ENCODE measurements at places on chromosomes 5 and 9.

DNA sequence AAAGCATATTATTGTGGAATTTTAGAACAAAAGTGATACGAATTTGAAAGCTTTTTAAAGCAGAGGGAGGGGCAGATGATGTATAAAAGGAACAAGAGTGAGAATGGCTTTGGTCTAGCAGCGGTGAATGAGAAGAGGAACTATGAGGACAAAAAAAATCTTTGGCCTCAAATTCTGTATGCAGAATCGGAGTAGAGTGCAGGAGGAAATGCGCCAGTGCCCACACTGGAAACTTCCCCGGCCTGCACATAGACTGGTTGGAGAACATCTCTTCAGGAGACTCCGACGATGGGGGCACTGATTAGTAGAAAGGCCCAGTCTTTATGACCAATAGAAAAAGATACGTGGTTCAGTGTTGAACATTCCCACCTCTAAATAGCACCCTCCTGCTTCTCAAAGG, 51.3 kb downstream of the SLC46A2 start:
- DNase-seq = no peak

- DNase-seq = no peak
Measured at GRCh38 chr5:136094189-136094912, 38.3 kb upstream of the SMAD5 start.

- no peak for DNase-seq
Measured at GRCh38 chr5:142404046-142404477, 79.2 kb upstream of the SPRY4 start.

DNA sequence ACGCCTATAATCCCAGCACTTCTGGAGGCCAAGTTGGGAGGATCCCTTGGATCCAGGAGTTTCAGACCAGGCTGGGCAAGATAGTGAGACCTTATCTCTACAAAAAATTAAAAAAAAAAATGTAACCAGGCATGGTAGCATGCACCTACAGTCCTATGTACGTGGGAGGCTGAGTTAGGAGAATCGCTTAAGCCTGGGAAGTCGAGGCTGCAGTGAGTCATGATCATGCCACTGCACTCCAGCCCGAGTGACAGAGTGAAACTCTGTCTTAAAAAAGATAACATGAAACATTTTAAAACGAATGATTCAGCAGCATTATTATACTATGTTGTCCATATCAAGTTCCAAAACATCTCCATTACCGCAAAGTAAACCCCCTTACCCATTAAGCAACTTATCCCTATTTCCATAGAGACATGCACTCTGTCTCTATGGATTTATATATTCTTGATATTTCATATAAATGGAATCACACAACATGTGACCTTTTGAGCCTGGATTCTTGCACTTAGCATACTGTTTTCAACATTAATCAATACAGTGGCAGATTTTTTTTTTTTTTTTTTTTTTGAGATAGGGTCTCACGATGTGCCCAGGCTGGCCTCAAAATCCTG, 56.9 kb upstream of the MTMR12 start:
- DNase-seq = no peak

- no peak for DNase-seq
Measured at GRCh38 chr5:31196309-31196708, 2.8 kb downstream of the CDH6 start.

GRCh38 chr5:167783145-167783817, 508.2 kb upstream of the WWC1 start:
- DNase-seq = no peak

DNA sequence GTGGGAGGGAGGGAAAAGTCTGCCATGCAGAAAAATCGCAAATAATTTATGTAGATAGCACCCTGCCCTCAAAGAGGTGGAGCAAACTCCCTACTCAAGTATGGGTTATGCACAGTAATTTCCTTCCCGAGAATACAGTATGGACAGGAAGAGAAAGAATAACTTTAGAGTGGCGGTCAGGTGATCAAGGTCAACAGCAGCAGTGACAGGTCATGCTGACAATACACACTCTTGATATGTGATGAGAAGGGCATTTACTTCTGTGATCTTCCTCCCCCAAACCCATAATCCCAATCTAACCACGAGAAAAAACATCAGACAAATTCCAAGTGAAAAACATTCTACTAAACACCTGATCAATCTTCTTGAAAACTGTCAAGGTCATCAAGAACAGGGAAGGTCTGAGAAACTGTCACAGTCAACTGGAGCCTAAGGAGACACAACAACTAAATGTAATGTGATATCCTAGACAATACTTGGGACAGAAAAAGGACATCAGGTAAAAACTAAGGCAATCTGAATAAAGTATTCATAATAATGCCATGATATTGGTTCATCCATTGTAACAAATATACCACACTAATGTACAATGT, 11.7 kb downstream of the BICD2 start:
- no peak for DNase-seq

GRCh38 chr9:107484117-107484723, 5.3 kb downstream of the KLF4 start:
- DNase-seq = no peak

- peak; percentile 32 for DNase-seq
Measured at GRCh38 chr5:132498686-132499271, 8.2 kb upstream of the IRF1 start.

DNA sequence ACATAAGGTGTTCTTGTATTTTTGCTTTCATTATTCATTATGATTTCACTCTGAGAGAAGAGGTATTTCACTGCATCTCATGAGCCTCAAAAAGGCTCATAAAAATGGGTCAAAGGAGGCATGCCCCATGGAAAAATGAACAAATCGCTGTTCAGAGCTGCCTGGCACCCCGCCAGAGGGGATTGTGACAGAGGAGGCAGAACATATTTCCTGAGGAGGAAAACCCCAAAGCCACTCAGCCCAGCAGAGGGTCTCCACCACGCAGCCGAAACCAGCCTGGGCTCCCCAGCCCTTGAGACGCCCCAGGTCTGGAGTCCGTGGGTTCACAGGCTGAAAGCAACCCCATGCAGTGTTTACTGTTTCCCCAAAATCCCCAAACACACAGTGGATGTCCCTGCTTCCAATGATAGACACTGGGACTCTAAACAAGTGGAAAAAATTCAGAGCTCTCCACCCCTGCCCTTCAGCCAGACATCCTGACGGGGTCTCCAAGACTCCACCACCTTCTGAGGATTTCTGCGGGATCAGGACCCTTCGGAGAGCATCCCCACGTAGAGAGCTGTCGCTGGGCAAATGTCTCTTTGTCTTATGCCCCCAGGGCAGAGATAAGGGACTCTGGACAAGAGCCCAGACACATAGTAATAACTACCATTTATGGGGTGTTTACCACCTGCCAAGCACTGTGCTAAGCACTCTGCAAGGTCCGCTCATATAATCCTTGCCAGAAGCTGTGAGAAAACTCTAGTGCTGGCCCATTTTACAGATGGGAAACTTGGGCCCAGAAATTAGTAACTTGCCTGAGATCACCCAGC, 122.3 kb downstream of the PAX5 start:
- DNase-seq = no peak

DNA sequence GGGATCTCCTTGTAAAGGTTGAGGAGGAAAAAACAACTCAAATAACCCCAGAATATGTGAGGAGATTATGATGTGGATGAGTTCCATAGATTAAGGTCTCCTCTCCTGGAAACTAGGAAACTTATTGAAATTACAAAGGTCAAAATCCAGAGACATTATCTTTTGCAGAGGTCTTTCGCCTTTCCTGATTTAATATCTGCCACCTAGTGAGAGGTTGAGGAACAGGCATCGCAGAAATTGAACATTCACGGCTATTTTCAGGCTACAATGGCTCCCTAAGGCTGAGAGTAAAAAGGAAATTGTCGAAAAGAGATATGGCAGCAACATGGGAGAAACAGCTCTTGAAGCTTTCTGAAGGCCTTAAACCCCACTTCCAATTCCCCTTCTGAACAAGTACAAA, 127.5 kb upstream of the PLCXD3 start:
- no peak for DNase-seq

- DNase-seq = no peak
Measured at GRCh38 chr5:96852759-96853158, 23.5 kb upstream of the ERAP2 start.

- no peak for DNase-seq
Measured at GRCh38 chr9:79264511-79265355, 307.0 kb upstream of the TLE4 start.

DNA sequence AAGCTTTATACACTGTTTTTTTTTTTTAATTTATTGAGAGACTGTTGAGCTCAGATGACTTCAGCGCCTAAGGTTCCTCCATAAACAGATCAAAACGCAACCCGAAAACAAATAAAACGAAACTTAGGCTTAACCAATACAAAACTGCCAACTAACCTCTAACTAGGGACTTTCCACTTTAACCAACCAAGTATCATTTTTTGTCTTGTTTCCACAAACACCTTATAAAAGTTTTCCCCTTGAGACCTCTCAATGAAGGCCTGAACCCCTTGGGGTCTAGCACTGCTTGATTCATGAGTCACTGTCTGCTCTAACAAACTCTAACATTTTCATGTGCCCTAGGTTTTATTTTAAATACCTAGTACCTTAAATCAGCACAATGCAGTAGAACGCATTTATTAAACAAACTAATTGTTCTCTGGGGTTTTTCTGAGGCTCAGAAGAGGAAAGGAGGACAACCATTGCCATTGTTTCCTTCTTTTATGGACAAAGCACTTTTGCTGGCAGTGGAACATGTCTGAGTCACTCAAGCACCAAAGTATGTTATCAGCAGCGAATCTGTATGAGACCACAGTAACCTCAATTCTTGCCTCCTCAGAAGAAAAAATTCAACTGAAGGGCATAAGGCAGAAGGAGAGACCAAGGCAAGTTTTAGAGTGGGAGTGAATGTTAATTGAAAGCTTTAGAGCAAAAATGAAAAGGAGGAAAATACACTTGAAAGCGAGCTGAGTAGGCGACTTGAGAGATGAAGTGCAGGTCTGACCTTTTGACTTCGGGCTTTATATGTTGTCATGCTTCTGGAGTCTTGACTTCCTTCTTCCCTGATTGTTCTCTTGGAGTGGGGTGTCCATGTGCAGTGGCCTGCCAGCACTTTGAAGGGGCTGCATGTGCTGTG, 97.7 kb upstream of the HCN1 start:
- no peak for DNase-seq

- no peak for DNase-seq
Measured at GRCh38 chr9:37936965-37937364, 33.0 kb upstream of the SLC25A51 start.

DNA sequence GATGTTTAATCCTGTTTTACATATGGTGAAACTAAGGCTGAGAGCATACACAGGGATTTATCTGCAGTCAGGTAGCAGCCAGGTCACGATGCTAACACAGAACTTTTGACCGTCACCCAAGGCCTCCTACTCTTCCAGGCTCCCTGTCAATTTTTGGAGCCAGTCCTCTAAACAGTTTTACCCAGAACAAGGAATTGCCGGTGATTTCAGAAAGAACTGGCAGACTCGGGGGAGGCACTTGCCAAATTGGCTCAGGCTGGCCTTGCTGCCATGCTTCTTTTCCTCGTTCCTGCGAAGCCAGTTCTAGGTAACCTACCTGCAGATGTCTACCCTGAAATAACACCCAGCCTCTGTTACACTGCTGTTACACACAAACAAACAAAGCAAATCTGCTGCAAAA, 21.2 kb downstream of the GRIA1 start:
- no peak for DNase-seq

GRCh38 chr5:147234239-147234824, 494 bp upstream of the STK32A start:
- DNase-seq = no peak

DNA sequence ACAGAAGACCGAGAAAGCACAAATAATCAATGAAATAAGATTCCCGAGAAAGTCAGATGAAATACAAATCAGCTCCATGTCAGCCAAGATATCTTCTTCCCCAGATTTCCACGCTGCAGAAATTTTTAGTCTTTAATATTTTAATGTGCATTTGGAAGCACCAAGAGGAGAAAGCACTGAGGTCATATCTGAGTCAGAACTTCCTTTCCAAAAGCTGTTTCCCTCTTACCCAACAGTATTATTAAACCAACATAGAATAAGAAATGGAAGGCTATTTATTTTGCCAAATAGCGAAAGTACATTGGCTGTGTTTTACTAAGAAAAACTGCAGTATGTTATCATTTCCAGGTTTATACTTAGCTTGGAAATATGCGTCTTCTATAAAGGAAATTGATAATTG, 772.1 kb upstream of the CDH9 start:
- DNase-seq = no peak

DNA sequence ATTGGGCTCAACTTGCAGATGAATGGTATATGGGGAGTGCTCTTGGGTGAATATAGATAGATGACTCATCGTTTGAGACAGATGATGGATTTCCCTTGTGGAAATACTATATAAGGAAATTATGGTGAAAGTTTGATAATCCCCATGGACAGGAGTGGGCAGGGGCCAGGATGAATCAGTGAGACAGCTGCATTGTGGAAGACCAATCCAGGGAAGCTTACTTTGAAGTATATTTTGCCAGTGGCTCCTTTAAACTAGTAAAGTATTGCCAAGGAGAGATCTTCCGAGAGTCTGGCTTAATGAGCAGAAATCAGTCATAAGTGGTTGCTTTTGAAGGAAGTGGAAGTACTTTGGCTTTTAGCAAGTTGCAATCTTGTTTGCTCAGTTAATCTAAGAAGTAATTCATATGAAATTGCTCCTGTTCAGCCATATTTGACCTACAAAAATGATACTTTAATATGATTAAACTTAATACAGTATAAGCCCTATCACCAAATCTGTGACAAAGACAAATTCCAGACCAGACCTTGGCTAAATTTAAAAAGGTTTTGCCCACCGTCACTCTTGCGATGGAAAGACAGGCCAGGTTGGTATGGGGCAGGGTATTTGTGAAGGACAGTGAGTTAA, 9.3 kb upstream of the TNC start:
- no peak for DNase-seq

DNA sequence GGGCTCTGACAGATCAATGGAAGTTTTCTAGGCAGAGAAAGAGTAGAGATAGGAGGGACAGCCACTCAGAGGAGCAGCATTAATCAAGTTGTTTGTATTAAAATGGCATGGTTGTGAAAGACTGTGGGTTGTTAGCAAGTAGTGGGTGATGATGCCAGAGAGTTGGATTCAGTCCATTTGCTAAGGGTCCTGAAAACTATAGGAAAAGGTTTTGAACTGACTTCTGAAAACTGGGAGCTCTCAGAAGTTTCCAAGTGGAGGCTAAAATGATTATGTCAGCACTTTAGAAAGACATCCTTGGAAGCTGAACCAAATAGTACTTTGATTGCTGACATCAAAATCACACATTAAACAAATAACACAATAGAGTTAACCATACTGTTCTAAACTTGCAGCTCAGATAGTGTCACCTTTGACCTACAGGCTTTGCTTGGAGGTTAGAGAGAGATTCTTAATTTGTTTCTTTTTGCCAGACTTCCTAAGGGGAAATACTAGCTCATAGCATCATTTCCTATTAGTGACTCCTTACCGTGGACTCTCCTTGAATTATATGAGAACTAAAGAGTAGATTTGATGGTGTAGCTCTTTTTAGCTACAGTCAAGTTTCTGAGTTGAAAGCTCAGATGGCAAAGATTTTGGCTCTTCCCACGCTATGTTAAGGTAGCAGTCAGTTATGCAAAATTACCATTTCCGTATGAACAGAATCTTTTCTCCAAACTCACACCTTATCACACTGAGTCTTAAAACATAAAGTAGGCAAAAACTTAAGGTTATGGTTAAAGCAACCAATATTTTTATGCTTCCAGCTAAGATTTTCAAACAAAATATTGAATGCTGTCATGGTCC, 277.1 kb downstream of the NR3C1 start:
- DNase-seq = no peak

GRCh38 chr9:79883073-79883645, 311.4 kb downstream of the TLE4 start:
- DNase-seq = no peak

- DNase-seq = peak; percentile 58
Measured at GRCh38 chr5:136424835-136425584, 59.7 kb upstream of the TRPC7 start.

GRCh38 chr9:20382460-20383071, 239.7 kb downstream of the MLLT3 start:
- no peak for DNase-seq

- no peak for DNase-seq
Measured at GRCh38 chr5:96752341-96753016, 55.3 kb downstream of the ERAP1 start.
